ENCODE measurements at places on chromosomes 12 and 14. TPM values are rescaled to one million over a fixed set of nuclear protein-coding genes. Genes with fewer than 3 reads are reported as not detected.

DNA sequence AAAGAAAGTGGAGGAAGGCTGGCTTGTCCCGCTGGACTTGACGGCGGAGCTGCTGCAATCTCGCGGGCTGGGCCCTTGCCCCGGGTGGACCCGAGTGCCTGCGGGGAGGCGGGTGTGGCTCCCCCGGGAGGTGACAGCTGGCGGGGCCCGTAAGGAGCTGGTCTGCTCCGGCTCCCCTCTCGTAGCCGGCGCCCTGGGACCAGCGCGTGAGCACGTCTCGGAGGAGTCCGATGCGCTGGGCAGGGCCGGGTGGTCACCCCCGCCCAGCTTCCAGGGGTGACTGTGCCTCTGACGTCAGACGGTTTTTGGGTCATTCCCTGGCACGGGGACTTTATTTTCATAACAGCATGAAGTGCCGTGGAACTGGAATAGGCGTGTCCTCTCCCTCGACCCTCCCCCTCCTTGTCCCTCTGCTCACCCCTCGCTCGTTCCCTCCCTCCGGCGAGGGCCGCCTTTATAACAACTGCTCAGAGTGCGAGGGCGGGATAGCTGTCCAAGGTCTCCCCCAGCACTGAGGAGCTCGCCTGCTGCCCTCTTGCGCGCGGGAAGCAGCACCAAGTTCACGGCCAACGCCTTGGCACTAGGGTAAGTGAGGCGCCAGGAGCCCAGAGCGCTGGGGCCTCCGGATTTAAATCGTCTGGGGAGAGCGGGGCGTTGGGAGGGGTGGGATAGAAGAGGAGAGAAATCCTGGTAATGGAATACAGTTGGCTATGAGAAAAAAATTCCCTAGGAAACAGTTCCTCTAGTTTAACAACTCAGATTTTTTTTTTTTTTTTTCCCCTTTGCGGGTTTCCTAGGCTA is at the start of gene GPRC5A:
TSS of gene GPRC5A (plus strand) at position 483 of the 801 bp plus-strand sequence. CDS start 16,688 bp downstream, outside the sequence.
- DNase-seq = peak; percentile 88

The PRB2 gene
- total RNA-seq = not detected

DNA sequence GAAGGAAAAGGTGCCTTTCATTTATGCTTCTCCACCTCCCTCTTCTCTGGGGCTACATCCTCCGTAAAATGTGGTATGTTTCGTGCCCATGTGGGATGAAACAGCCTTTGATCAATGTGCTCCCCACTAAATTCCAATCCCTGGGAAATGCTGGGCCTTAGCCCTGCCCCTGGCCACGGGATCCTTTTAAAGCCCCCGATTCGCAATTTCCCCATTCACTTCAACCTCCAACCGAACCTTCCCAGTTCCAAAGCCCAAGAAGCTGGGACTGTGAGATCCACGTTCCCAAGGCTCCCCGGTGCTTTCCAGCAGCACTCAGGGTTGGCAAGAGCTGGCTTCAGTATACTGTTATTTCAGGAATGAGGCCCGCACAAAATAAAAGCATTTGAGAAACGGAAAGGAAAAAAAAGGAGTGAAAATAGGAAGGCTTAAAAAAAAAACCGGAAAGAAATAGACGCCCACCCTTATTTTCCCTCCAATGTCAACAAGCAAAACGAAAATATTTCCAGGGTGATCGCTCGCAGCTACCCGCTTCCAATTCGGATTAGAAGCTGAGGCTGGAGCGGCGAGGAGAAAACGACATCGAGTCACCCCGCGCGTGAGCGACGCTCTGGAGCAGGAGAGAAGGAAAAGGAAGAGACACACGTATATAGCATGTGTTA is 1.3 kb upstream of the FOXG1 start:
- DNase-seq = no peak

DNA sequence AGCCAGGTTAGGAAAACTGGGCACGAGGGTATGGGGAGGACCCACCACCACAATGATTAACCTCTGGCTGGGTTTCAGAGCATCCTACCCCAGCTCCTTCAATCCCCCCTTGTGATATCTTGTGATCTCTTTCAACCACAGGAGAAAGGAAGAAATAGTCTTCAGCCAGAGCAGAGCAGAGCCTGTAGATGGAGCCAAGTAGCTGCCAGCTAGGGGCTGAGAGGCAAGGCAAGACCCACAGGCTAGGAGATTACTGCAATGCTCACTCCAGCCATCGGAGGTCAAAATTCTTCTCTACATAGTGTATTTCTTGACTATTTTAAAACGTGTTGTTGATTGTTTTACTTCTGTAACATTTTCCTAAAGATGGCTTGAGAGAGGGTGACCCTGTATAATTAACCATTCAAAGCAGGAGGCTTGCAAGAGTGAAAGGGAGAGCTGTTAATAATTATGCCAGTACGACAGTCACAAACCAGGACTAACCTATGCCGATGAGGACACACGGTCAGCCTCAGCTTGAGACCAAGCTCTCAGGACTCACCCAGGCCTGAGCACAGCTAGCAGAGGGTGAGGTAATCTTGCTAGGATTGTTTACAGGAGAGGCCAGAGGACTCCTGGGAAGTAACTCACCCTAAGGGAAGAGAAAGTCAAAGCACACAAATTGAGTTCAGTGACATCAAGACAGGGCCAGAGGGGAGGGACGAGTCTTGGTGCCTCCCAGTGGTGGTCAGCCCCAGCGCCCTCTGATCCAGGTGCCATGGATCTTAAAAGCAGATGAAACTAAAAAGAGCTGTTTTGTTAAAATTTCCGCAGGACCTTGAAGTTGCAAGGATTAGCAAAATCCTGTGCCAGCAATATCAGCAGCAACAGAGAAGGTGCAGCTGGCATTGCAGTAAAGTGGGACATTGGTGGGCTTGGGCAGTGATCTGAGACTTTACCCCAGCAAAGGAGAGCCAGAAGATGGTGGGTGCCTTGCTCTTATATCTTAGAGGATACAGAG is 29.8 kb upstream of the CDKN3 start:
- no peak for DNase-seq

- no peak for DNase-seq
Observed at GRCh38 chr14:74134484-74134883, 49.7 kb downstream of the LIN52 start.

DNA sequence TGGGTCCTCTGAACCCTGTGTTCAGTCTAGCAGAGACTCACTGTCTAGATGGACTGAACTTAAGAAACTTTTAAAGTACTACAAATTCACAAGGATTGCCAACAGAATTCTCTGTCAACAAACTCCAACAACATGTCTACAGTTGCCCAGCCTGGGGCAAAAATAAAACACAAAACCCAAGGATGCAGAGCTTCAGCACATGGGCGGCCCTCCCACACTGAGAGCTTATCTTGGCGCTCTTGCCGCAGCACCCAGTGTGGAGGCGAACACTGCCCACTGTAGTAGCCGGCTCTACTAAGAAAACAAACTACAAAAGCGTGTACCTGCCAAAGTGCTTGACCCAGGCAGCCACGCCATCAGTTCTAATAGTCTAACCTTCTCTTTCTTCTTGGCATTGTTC is 66.7 kb downstream of the PTPN21 start:
- no peak for DNase-seq

DNA sequence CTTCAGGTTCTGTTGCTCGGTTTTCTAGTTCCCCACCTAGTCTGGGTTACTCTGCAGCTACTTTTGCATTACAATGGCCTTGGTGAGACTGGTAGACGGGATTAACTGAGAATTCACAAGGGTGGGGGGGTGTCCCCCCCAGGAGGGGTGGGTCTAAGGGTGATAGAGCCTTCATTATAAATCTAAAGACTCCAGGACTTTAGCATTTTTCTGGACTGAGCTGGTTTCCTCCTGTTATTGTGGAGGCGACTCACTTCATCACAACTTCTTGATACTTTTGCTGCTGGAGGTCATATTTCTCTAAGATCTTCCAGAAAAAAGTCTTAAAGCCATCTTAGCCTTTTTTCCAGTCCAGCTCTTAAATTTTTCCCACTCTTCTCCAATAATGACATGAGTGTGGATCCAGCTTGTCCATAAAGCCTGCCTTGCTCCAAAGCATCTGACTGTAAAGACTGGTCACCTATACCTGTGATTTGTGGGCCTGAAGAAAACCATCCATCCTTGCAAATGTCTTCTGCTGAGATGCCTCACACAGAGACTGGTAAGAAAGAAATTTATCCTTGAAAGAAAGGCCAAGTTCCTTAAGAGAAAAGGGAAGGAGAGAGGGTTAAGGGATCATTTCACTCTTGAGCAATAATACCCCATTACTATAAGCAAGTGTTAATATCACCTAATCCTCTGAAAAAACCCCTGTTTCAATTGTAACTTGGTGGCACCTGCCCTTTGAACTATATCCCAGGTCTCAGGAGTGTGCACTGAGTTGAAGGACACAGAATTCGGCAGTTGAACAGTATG is 19.7 kb upstream of the SLC2A14 start:
- no peak for DNase-seq

The WSCD2 gene
- 0.44 TPM for total RNA-seq
